ENCODE measurements at places on chromosomes 2 and 18.

GRCh38 chr18:3713166-3713565, 263.2 kb downstream of the TGIF1 start:
- H3K27ac ChIP-seq = no peak overlapping the region
- no peaks in the 10 kb centered on the region for H3K36me3 ChIP-seq
- H3K27me3 ChIP-seq = peaks cover 15% of the 10 kb centered on the region
- DNase-seq = no peak

DNA sequence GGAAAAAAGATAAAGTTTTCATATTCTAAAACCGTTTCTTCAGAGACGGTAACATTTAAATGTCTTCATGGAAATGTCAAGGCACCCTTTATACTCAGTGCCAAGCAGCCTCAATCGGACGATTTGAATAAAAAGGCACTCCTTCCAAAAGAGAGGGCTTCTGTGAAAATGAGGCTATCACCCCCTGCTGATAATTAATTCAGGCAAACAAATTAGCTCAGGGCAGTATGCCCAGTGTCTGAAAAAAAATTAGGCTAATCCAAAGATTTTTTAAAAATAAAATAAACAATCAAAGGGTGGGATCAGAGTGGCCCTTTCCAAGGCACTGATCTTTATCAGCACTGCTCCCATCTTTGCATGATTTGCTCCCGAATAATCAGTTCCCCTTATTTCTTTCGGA, 151.0 kb upstream of the PID1 start:
- H3K4me3 ChIP-seq = no peak overlapping the region
- H3K36me3 ChIP-seq = no peaks in the 10 kb centered on the region
- H3K4me1 ChIP-seq = no peaks in the 10 kb centered on the region
- no peak for DNase-seq
- H3K27me3 ChIP-seq = peaks cover 3% of the 10 kb centered on the region

DNA sequence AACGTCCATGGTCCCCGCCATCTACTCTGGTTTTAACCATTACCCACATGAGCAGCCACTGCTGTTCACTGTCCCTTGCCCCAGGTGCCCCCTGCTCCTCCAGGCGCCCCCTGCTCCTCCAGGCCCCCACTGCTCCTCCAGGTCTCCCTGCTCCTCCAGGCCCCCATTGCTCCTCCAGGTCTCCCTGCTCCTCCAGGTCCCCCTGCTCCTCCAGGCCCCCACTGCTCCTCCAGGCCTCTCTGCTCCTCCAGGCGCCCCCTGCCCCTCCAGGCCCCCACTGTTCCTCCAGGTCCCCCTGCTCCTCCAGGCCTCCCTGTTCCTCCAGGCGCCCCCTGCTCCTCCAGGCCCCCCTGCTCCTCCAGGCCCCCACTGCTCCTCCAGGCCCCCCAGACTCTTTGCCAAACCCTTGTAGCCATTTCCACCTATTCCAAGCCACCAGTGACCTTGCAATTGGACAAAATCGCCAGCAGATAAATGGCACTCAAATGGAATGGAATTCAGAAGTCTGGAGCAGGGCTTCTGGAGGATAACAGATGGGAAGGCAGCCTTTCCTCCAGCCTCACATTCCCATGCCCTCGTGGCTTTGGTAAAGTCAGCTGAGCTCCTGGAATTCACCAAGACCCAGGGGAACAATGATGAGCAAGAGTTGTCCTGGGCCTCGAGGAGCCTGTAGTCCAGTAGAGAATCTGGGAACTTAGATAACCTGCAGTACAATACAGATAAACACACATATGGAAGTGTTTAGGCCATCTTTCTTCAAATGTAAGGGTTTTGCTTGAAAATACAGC, 13.3 kb upstream of the RPL31 start:
- H3K4me3 ChIP-seq = no peak overlapping the region
- peaks cover 5% of the 10 kb centered on the region for H3K4me1 ChIP-seq
- no peak overlapping the region for H3K27ac ChIP-seq
- no peaks in the 10 kb centered on the region for H3K27me3 ChIP-seq
- no peak for DNase-seq

GRCh38 chr2:120579916-120580685, 155.6 kb upstream of the GLI2 start:
- H3K27me3 ChIP-seq = peaks cover 33% of the 10 kb centered on the region
- no peaks in the 10 kb centered on the region for H3K4me1 ChIP-seq
- H3K4me3 ChIP-seq = no peak overlapping the region
- no peaks in the 10 kb centered on the region for H3K36me3 ChIP-seq
- no peak for DNase-seq

DNA sequence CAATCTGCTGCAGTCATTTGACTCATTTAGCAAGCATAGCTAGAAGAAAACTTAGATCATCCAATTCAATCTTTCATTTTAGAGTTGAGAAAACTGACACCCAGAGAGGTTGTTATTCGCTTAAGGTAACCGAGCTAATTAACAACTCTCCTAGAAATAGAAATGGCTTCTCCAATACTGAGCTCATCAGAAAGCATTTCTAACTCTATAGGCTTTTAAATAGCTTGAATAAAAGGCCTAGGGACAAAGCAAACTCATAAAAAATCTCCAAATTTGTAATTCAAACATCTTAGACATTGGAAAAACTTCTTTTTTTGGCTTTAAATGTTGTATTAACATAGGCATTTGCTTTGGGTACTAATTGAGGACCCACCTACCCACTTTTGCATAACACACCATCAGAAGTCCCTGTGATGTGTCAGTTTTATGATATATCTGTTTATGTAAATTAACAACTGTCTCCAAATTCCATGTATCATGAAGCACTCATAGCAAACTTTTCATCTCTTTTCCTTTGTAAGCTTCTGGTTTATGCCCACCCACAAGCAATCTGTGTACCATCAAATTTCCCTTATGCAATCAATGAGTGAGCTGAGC, 343.9 kb upstream of the CHST9 start:
- DNase-seq = no peak
- H3K27me3 ChIP-seq = no peaks in the 10 kb centered on the region
- no peaks in the 10 kb centered on the region for H3K4me1 ChIP-seq
- H3K36me3 ChIP-seq = no peaks in the 10 kb centered on the region
- no peak overlapping the region for H3K27ac ChIP-seq
- no peak overlapping the region for H3K4me3 ChIP-seq

Data from activated naive CD8-positive, alpha-beta T cell treated with anti-CD3 and anti-CD28 coated beads, Interleukin-2, amount 10 ng/mL, durations not matched to agents 7 days and 5 days (primary cell).